ENCODE measurements at places on chromosomes 2 and 18.

GRCh38 chr2:207243601-207244000 lies 77.9 kb upstream of the KLF7 start:
- no peak for DNase-seq
- H3K27me3 ChIP-seq, result no peaks in the 10 kb centered on the region
- H3K4me1 ChIP-seq, result no peaks in the 10 kb centered on the region
- no peak overlapping the region for H3K27ac ChIP-seq
- no peak overlapping the region for H3K4me3 ChIP-seq

DNA sequence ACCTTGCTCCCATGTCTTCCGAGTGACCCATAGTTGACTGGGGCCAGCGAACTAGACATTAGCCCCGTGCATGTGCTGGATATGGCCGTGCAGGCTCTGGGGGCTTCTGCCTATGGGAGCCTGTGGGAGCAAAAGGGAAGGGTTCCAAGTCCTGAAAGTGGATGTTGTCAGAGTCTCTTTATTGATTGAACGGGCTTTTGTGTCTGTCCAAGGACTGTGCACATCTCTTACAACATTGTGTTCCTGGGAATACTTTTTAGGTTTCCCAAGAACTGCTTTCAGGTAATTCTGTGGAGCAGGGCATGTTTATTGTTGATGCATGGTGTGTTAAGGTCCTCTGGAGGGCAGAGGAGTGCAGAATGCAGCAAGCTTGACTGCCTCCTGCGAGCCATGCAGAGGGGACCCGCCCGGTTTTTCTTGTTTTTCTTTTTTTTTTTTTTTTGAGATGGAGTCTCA lies 5.0 kb downstream of the RNF144A start:
- H3K4me3 ChIP-seq, result no peak overlapping the region
- H3K27me3 ChIP-seq, result no peaks in the 10 kb centered on the region
- H3K36me3 ChIP-seq, result no peaks in the 10 kb centered on the region
- H3K4me1 ChIP-seq, result peaks cover 17% of the 10 kb centered on the region
- no peak for DNase-seq

DNA sequence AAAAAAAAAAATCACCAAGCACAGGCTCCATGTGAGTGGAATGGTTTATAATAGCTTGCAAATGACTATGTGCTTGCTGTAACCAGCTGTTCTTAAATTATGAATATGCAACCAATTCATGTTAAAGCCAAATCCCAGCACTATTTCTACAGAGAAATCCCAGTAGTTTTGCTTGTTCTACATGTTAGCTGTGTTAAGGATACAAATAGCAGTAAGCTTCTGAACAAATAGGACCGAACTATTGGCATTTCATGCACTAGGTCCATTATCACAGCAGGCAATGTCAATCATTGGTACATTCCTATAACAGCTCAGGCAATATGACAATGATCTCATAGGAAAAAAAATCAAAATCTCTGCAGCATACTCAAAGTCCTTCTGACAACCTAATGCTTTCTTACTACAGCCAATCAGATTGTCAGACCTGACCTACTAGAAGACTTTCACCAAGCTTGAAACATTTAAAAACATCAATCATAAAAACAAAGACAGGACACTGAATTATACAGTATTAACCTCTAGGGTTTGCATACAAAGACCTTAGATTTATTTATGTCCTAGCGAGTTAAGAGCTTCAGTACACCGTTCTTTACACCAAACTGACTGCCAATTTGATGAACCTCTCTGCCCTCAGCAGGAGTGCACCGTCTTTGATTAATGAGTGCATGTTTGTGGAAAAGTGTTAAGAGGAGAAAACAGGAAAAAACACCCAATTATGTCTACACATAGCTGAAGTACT lies 6.4 kb downstream of the BAZ2B start:
- no peak for DNase-seq
- H3K4me1 ChIP-seq, result no peaks in the 10 kb centered on the region
- H3K36me3 ChIP-seq, result no peaks in the 10 kb centered on the region
- no peak overlapping the region for H3K4me3 ChIP-seq
- H3K27ac ChIP-seq, result no peak overlapping the region

- H3K4me3 ChIP-seq, result no peak overlapping the region
- H3K27ac ChIP-seq, result no peak overlapping the region
- no peak for DNase-seq
- no peaks in the 10 kb centered on the region for H3K4me1 ChIP-seq
- H3K36me3 ChIP-seq, result no peaks in the 10 kb centered on the region
These were observed 194.3 kb upstream of the SMIM21 start for GRCh38 chr18:75621818-75622217.

- no peak overlapping the region for H3K27ac ChIP-seq
- no peak for DNase-seq
- no peaks in the 10 kb centered on the region for H3K27me3 ChIP-seq
- H3K4me3 ChIP-seq, result no peak overlapping the region
These were observed 36.6 kb downstream of the KIDINS220 start for GRCh38 chr2:8800821-8801220.

DNA sequence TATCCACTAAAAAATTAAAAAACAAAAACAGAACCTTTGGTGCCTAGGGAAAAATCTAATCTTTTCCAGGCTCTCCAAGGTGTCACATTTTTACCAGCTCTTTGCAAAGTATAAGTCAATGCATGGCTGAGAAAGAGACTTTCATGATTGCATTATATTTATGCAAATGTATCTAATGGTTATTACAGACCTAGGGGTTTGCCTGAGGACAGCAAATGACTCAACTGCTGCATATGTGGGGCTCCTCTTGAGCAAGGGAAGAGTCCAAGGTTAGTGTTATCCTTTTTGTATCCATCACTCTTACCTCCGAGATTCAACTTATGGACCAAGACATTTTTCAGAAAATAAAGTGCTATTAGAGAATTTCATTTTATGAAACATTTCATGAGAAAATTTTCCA lies 33.9 kb upstream of the RMP24 start:
- H3K4me1 ChIP-seq, result no peaks in the 10 kb centered on the region

- no peaks in the 10 kb centered on the region for H3K36me3 ChIP-seq
- DNase-seq, result no peak
- H3K4me1 ChIP-seq, result no peaks in the 10 kb centered on the region
- no peak overlapping the region for H3K4me3 ChIP-seq
- no peak overlapping the region for H3K27ac ChIP-seq
- H3K27me3 ChIP-seq, result no peaks in the 10 kb centered on the region
These were observed 134.8 kb downstream of the GALNT1 start for GRCh38 chr18:35716169-35716831.

DNA sequence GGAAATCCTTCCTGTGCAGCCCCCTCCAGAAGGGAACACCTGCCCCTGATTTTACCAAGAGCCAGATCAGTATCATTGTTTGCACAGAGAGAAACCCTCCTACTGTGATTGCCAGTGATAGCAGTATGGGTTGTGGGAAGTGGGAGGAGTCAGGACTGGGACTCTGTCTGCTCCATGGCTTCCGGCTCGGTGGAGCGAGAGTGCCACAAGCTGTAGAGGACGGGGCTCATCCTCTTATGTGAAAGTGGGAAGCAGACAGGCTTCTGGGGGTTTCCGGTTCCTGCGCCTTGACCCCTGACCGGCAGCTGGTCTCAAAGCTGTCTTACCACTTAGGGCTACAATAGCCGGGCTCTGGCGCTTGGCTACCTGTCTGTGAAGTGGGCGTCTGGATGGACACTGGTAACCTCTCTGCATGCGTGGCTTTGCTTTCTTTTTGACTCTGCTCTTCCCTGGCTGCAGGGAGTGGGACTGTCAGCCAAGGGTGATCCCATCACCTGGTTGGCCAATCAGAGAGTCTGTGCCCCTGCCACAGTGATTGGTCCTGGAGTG lies 79.7 kb downstream of the BCL2L11 start:
- no peak overlapping the region for H3K27ac ChIP-seq
- no peaks in the 10 kb centered on the region for H3K4me1 ChIP-seq
- no peaks in the 10 kb centered on the region for H3K36me3 ChIP-seq
- no peak overlapping the region for H3K4me3 ChIP-seq
- no peaks in the 10 kb centered on the region for H3K27me3 ChIP-seq
- no peak for DNase-seq

- no peak for DNase-seq
- H3K27me3 ChIP-seq, result no peaks in the 10 kb centered on the region
- H3K36me3 ChIP-seq, result no peaks in the 10 kb centered on the region
- no peak overlapping the region for H3K27ac ChIP-seq
- no peaks in the 10 kb centered on the region for H3K4me1 ChIP-seq
- H3K4me3 ChIP-seq, result no peak overlapping the region
These were observed 217.1 kb upstream of the CYRIA start for GRCh38 chr2:16882706-16883105.

DNA sequence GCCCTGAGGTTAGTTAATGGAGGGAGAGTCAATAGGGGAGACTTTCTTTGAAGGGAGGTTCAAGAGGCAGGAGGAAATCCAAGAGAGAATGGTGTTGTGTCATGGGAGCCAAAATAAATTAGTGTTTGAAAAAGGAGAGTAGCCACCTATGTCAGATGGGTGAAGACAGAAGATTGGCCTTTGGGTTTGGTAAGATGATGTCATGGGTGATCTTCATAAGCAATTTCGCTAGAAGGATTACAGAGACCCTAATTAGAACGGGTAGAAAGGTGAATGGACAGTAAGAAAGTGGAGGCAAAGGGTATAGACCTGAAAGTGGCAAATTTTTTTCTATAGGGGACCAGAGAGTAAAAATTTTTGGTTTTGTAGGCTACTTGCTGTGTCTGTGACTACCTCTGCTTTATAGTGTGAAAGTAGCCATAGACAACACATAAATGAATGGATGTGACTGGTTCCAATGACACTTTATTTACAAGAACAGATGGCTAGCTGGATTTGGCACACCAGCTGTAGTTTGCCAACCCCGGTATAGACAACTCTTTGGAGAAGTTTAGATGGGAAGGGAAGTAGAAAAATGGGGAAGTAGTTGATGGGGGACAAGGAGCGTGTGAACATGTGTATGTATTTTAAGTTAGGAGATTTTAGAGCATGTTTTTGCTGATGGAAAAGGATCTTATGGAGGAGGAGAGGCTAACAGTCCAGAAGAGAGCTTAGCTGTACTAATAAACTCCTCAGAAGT lies 9.3 kb downstream of the STAMBP start:
- H3K27ac ChIP-seq, result no peak overlapping the region
- no peaks in the 10 kb centered on the region for H3K36me3 ChIP-seq
- no peak for DNase-seq
- H3K4me1 ChIP-seq, result no peaks in the 10 kb centered on the region
- H3K4me3 ChIP-seq, result no peak overlapping the region

DNA sequence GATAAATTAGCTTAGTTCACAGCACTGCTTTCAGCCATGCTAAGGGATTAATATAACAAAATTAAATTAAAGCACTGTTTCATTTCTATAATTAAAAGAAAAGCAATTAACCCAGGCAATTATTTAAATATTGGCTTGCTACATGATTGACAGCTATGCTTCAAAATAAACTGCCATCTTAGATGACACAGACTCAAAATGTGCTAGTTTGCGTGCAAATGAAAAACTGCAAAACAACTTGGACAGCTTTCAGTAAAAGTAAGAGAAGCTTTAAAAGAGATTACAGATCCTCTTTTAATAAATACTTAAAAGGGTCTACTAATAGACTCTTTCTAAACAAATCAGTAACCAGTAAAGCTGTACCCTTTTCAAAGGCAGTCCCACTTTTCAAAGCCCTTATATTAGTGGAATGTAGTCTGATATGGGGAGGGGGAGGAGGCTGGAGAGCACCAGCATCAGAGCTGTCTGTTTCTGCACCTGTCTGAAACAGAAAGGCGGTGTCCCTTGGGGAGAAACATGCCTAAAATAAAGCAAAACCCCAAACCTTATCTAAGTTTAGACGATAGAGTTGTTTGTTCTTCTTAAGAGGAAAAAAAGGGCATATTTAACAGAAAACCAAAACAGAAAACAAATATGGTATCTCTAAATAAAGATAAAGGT lies 20.8 kb downstream of the EIF2AK3 start:
- no peak overlapping the region for H3K4me3 ChIP-seq
- H3K27me3 ChIP-seq, result no peaks in the 10 kb centered on the region
- H3K27ac ChIP-seq, result no peak overlapping the region
- no peaks in the 10 kb centered on the region for H3K36me3 ChIP-seq

- no peaks in the 10 kb centered on the region for H3K27me3 ChIP-seq
- no peak overlapping the region for H3K27ac ChIP-seq
- H3K4me3 ChIP-seq, result no peak overlapping the region
- DNase-seq, result no peak
- H3K36me3 ChIP-seq, result no peaks in the 10 kb centered on the region
These were observed 90.1 kb upstream of the ARL5A start for GRCh38 chr2:151918308-151918707.

- no peaks in the 10 kb centered on the region for H3K36me3 ChIP-seq
- DNase-seq, result no peak
- H3K4me3 ChIP-seq, result no peak overlapping the region
- H3K27me3 ChIP-seq, result no peaks in the 10 kb centered on the region
These were observed 219.2 kb downstream of the ZNF516 start for GRCh38 chr18:76275727-76276313.

- H3K36me3 ChIP-seq, result no peaks in the 10 kb centered on the region
- no peak for DNase-seq
- peaks cover 67% of the 10 kb centered on the region for H3K4me1 ChIP-seq
- no peaks in the 10 kb centered on the region for H3K27me3 ChIP-seq
- H3K4me3 ChIP-seq, result no peak overlapping the region
These were observed 136.2 kb downstream of the THADA start for GRCh38 chr2:43459446-43460173.

DNA sequence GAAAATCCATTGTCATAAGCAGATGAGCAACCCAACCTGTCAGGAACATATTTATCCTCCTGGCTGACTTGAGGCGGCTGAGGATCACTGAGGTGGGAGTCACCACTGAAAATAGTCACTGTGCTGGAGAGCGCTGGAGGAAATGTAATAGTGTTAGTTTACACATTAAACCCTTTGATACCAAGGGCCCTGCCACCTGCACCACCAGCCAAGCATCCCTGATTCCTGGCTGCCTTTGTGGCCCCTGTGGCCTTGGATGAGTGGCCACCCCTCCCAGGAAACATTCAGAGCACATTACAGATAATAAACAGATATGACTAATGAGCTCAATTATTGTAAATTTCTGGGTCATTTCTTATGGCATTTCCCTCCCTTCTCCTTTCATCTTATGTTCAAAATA lies 105.9 kb downstream of the LYPD1 start:
- H3K4me3 ChIP-seq, result no peak overlapping the region
- no peaks in the 10 kb centered on the region for H3K27me3 ChIP-seq
- H3K4me1 ChIP-seq, result no peaks in the 10 kb centered on the region
- DNase-seq, result peak; percentile 90
- no peaks in the 10 kb centered on the region for H3K36me3 ChIP-seq

GRCh38 chr2:24365051-24365450 lies 4.7 kb upstream of the ITSN2 start:
- no peak for DNase-seq
- no peak overlapping the region for H3K4me3 ChIP-seq
- peaks cover 12% of the 10 kb centered on the region for H3K4me1 ChIP-seq
- no peaks in the 10 kb centered on the region for H3K36me3 ChIP-seq

- H3K4me3 ChIP-seq, result no peak overlapping the region
- no peak for DNase-seq
- H3K27ac ChIP-seq, result no peak overlapping the region
- no peaks in the 10 kb centered on the region for H3K27me3 ChIP-seq
These were observed 29.9 kb downstream of the GLS start for GRCh38 chr2:190910341-190911136.

DNA sequence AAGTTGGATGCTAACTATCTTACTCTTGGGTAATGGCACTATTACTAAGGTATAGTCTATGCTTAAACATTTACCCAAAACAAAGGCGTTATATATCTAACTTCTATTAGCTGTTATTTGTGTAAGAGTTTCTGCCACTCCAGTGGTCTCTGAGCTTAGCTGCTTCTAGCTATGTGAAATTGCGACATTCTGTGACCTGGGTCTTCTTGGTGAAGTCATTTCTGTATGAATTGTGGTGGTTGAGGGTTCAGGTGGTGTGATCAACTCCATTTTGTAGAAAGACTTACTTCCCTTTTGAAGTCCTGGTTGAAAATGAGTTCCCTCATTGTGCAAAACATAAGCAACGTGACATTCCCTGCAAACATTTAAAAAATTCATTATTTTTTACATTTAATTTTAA lies 221.6 kb downstream of the PIK3C3 start:
- H3K27ac ChIP-seq, result no peak overlapping the region
- no peak overlapping the region for H3K4me3 ChIP-seq
- no peaks in the 10 kb centered on the region for H3K4me1 ChIP-seq
- H3K27me3 ChIP-seq, result no peaks in the 10 kb centered on the region
- H3K36me3 ChIP-seq, result no peaks in the 10 kb centered on the region

Data from kidney (tissue), 22 donors.